Stimulated activated CD4-positive, alpha-beta T cell treated with anti-CD3 and anti-CD28 coated beads, TNF-alpha, amount 100 ng/mL, for 24 hours (primary cell): ENCODE measurements at places on chromosomes 11 and 22.

DNA sequence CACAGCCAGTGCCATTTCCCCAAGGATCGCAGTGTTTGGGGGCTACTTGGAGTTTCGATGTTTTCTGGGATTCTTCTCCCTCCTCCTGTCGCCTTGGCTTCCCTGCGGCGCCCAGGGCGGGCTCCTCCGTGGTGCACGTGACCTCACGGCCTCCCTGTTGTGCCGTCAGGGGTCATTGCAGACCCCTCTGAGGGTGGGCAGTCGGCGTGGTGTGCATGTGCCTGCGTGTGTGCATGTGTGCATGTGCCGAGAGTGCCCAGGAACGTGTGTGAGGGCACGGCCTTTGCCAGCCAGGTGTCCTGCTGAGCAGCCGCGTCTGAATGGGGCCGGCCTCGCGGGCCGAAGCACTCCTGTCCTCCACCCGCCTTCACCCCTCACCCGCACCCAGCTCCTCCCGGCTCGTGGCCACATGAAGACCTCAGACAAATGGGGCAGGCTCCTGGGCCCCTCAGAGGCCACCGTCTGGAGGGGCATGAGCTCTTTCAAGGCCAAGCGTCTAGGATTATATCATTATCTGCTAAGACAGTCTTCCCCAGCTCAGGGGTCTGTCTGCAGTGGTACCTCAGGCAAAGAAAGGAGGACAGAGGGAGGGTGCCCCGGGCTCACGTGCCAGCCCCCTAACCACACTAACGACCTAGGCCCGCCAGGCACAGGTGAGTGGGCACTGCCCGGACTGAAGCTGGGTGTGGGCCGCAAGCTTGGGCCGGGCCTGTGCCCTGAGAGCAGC lies 9.4 kb upstream of the MRPL23 start:
- no peak for DNase-seq

DNA sequence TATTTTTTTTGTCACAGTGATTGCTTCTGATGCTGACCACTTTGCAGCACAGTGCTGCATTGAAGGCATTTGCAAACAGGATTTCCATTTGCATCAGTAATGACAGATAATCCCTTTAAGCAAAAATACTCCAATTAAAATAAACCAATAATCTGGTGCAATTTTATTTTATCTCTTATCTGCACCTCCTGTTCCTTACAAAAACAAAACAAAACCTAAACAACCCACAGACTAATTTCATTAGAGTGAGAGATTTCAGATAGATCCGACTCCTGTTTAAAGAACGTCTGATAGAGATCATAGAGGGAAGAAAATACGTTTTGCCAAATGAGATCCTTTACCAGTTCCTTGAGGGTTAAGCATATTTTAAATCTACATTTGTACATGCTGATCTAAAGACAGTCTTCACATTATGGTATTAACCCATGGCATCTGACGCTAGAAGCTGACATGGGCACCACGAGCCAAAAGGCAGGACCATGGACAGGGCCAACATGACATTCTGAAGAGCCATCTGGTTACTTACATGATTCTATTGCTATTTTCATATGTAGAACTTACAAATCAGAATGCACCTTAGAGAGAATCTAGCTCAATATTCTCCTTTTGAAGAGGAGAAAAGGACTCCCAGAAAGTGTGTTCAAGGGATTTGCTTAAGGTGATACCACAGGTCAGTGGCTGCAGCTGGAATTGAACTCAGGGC lies 286.2 kb upstream of the NARS2 start:
- no peak for DNase-seq

DNA sequence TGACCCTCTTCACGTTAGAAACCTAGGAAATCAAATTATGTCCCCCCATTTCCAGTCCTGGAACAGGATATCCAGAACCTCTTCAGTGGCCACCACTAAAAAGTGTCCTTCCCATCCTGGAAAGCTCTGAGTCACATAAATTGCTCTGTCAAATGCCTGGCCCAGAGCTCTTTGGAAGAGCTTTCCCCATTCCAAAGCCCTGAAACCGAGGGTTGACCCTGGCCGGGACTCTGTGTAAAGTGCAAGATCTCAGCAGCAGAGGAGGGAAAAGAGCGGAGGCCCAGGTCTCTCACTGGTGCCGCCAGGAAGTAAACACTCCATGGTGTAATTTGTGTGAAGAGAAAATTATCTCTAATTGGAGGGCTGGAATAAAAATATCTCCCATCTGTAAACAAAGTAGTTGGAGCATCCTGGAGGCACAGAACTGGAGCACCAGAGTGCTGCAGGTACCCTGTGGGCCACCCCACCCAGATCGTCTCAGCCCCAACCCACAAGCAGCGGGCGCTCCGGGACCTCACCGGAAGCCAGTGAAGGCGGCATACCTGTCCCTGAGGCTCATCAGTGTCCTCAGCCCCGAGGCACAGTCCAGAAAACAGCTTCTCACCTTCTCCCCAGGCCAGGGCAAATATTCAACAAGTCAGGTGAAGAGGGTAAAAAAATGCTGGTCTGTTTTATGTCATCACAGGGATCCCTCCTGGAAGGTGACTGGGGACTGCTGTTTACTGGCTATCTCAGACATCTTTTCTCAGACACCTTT lies 4.7 kb upstream of the JAM3 start:
- DNase-seq, result no peak

- no peak for DNase-seq
These were observed 9.7 kb upstream of the SIK3 start for GRCh38 chr11:117107701-117108590.

DNA sequence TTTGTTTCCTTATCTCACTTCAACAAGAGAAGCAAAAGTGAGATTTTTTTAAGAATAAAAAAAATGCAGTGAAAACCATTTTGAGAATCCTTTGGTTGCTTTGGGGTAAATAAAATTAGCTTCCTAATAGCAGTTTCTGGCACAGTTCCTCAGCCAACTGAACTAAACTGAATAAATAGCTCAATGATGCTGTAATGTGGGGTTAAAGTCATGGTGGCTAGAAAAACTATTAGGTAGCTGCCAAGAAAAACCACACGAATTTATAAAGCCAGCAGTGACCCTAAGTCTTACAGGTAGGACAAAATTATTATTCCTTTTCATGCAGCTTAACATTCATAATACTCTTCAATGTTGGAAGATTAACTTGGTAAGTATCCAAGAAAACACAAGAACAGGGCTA lies 142.4 kb downstream of the APIP start:
- DNase-seq, result no peak
